CD8-positive, alpha-beta T cell (primary cell): ENCODE measurements at places on chromosomes 11 and 22. TPM values are rescaled to one million over a fixed set of nuclear protein-coding genes. Genes with fewer than 3 reads are reported as not detected.

GAB4 gene
- total RNA-seq: 0.16 TPM

WT1 gene
- total RNA-seq: not detected

ST13 gene
- 160 TPM for total RNA-seq

OLFML1 gene
- total RNA-seq: not detected

PRR5L gene
- 8.9 TPM for total RNA-seq

OR5M11 gene
- total RNA-seq: not detected

ZNF70 gene
- total RNA-seq: 1.9 TPM

ANGPTL5 gene
- not detected for total RNA-seq

KCNK7 gene
- 9.1 TPM for total RNA-seq

GRCh38 chr11:62752994-62753735 is 795 bp downstream of the ZBTB3 start:
- DNase-seq: no peak

DNA sequence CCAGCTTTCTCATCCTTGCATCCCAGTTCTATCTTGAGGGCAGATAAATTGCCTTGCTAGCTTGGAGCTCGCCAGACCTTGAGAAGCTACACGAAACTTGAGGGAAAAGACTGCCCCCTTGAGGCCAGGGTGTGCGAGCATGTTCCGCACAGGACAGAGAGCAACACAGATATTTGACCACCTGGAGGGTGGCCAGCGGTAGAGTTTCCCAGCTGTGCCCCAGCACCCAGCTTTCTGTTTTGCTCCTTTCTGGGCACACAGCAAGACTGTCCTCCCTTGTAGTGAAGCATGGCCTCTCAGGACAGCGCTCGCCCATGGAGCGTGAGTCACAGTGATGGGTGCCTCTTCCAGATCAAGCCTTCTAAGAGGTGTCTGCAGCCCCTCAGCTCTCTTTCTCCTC is 23.5 kb downstream of the SPATA19 start:
- no peak for DNase-seq

GRCh38 chr11:122155765-122156527 is 39.9 kb upstream of the BLID start:
- DNase-seq: no peak

DNA sequence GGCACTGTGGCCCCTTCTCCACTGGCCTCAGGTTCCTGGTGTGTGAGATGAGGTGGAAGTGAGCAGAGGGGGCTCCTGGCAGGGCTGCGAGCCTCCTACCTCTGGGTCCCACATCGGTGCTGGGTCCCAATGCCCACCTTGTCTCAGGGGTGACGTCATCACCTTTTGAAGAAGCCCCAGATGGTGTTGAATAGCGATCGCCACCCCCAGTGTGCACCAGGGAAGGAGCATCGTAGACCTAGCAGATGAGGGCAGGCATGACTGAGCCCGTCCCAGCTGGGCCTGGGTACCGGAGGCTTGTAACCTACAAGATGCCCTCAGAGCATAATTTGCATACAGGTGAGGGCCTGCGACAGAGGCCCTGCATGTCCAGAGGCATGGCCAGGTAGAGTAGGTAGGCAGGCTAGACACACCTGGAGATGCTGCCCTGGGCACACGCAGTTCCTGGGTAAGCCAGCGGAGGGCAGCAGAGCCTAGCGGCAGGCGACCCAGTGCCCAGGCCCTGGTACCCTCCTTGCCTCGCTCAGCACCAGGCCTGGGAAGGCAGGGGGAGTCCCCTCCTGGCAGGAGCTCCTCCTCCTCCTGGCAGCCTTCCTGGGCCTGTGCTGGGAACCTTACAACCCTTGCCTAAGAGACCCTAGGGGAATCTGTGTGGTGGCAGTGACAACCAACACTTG is 52.5 kb downstream of the TPCN2 start:
- DNase-seq: peak; percentile 78

DNA sequence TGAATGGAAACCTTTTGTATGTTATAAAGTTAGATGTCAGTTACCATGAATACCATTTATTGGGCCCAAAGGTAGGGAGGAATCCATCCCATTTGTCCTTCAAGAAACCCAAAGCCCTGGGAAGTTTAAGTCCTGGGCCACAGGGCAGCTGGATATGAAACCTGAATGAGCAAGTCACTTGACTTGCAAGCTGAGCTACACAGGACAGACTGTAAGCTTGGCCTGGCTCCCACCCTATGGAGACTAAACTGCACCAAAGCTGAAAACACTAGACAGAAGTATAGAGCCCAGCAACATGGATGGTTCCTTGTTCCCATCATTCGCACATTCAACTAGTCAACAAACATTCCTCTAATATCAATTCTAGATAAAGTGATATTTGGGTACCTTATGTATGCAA is 71.3 kb downstream of the KCNC1 start:
- DNase-seq: no peak

DNA sequence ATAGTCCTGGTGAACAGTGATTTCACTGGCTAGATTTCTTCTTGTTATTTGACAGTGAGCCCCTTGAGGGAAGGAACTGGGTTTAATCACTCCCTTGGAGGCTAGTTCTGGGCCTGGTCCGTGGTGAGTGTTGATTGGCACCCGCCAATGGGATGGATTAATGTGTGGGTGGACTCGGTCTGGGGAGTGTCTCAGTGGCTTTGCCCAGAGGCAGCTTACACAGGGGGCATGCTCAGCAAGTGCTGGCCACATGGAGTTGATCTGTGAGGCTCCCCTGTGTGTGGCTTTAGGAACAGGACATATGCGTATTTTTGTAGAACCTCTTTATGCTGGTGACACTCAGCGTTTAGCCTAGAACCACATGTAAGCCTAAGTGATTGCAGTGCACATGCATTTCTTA is 106.9 kb downstream of the TBC1D22A start:
- DNase-seq: no peak

GRCh38 chr22:21694795-21695429 is 29.1 kb downstream of the PPIL2 start:
- DNase-seq: no peak

- DNase-seq: no peak
Observed at GRCh38 chr11:19869466-19869865, 156.8 kb downstream of the NAV2 start.

DNA sequence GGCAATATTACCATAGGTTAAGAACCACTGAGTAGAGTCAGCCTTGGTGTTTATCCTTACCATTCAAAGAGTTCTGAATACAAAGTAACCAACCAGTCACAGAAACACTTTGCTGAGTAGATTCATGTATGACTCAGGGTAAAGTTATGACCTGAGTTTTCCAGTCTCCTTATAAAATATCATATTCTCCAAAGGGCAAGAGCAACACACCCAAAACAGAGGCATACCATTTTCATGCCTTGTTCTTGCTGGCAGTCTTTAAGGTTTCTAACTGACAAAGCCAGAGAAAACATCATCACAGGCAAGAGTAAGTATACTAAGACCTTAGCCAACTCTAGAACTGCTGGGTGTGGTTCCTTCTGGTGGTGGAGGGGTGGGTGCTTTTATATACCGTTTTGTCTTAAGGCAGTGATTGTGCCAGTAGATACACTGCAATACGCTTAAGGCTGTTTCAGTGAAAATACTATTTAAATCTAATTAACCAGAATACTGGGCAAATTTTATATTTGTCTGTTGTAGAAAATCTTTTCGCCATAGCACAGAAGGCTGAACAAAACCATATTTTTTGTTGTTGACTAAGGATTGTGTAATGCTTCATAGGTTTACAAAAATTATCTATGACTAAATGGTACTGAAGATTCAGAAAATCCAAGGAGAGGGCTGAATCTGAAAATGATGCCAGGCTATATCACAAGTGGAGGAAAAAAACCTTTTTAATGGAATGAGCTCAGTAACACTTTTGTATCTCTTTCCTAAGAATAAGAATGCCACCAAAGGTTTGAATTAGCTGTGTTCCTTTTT is 3.0 kb downstream of the ATL3 start:
- no peak for DNase-seq

- peak; percentile 69 for DNase-seq
Observed at GRCh38 chr11:120168960-120169681, 31.2 kb upstream of the TRIM29 start.

GRCh38 chr22:35314161-35314942 is 14.7 kb downstream of the TOM1 start:
- DNase-seq: no peak

DNA sequence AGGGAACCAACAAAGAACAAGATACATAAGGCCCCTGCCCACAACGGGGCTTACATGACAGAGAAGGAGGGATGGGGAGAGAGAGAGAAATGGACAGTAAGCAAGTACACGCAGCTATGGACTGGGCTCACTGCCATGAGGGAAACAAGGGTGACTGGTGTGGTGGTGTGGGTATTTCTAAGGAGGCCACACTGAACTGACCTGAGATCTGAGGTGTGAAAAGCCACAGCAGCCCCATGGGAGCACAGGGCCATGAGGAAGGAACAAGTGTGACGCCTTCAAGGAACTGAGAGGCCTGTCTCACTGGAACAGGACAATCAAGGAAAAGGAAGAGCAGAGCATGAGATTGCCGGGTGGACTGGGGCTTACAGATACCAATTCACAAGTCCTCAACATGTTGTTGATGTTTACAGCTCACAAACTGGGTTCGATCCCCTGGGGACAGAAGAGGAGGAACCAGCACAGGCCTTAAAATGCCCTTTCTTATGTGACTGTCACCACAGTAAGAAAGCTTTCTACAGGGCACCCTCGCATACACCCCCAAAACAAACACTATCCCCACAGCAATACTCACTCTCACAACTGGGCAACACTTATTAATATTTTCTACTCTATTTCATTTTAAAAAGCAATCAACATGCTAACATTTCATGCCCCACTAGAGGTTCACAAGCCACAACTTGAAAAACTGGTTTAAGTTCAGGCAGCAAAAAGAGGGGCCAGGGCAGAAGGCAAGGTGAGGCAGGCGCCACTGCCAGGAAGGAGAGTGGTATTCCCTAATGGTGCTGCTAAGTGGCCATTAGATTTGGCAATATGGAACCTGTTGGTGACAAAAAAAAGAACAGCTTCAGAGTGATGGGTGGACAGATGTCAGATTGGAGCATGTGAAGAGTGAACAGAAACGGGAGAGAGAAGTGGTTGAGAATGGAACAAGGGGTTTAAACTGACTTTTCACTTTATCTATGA is 39.1 kb downstream of the TCIRG1 start:
- no peak for DNase-seq

DNA sequence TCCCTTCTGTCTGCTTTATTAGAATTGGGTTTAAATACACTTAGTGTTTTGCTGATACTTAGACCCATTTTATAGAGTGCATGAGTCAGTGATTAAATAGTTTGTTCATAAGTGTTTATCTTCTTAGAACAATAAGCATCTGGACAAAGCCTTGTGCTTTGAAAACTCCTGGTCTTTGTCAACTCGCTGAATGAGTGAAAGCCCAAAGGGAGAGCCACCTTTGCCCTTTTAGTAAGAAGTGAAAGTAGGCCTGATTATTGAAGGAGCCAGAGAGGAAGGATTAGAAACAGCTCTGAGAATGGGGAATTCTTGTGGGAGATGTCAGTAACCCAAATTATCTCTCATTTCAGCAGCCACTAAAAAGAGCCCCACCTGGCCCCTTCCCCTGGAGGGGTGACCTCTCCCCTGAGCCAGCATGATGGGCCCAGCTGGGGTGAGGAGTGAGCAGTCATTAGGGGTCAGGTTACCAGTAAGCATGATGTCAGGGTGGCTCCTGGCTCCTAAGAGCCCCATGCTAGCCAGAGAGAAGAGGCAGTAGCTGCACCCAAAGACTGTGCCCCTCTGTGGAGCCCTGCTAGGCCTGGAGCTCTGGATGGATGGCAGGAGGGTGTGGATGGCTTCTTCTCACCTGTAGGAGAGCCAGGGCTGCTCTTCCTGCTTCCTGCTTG is 125.1 kb upstream of the E2F8 start:
- no peak for DNase-seq

GRCh38 chr11:61699737-61700160 is 19.6 kb downstream of the DAGLA start:
- DNase-seq: no peak

- no peak for DNase-seq
Observed at GRCh38 chr11:70751142-70751734, 352.9 kb downstream of the CTTN start.

DNA sequence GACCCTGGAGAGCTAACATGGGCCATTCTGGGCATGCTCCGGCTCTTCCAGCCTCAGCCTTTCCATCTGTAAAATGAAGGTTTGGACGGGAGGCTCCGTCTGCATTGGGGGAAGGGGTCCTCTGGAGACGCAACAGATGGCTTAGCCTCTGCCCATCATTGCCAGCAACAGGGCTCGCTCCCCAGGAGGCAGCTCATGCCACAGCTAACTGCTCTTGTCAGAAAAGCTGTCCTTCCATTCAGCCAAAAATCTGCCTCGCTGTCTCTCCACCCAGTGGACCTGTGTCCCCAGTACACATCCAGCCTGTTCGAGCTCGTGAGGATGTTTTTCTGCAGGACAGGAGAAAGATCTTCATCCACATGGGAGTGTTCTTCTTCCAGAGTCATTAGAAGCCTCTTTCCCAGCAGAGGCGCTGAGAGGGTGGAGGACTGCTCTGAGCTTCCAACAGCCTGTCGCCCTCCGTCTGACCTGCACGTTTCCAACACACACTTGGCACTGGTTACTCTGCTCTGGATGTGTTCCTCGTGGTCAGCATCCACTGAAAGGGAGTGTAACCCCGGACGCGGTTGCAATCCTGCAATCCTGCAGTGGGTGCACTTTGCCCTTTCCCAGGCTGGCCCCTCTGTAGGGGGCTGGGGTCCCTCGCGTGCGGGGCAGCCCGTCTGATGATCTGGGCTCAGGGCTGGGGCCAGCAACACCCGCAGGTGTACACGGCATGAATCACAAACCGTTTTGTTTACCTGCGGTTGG is 1340.9 kb downstream of the TBC1D22A start:
- no peak for DNase-seq

DNA sequence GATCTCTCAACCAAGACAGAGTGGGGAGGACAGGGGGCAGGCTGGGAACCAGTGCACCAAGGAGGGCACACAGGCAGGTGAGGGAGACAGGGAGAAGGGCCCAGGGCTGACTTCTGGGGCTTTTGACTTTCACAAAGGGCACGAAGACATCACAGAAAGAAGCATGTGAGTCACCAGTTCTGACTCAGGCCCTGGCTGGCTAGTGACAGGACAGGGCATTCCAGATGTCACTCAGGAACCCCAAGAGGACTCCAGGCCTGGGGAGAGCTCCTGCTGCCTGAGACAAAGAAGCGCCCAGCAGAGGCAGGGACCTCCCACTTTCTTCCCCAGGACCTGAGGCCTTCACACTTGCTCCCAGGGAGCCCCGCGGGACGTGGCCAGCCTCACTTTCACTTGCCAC is 497.2 kb downstream of the BUD13 start:
- DNase-seq: no peak

DNA sequence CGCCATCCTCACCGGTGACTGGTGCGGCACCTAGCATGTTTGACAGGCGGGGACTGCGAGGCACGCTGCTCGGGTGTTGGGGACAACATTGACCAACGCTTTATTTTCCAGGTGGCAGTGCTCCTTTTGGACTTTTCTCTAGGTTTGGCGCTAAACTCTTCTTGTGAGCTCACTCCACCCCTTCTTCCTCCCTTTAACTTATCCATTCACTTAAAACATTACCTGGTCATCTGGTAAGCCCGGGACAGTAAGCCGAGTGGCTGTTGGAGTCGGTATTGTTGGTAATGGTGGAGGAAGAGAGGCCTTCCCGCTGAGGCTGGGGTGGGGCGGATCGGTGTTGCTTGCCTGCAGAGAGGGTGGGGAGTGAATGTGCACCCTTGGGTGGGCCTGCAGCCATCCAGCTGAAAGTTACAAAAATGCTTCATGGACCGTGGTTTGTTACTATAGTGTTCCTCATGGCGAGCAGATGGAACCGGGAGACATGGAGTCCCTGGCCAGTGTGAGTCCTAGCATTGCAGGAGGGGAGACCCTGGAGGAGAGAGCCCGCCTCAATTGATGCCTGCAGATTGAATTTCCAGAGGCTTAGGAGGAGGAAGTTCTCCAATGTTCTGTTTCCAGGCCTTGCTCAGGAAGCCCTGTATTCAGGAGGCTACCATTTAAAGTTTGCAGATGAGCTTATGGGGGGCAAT is 1.1 kb downstream of the NEAT1 start:
- no peak for DNase-seq

GRCh38 chr11:115078461-115079438 is 400.4 kb downstream of the NXPE2 start:
- no peak for DNase-seq
